Stimulated activated CD8-positive, alpha-beta memory T cell treated with anti-CD3 and anti-CD28 coated beads, Interleukin-15, amount 100 ng/mL, for 1 hour (primary cell): ENCODE measurements at places on chromosomes 2 and 18.

DNA sequence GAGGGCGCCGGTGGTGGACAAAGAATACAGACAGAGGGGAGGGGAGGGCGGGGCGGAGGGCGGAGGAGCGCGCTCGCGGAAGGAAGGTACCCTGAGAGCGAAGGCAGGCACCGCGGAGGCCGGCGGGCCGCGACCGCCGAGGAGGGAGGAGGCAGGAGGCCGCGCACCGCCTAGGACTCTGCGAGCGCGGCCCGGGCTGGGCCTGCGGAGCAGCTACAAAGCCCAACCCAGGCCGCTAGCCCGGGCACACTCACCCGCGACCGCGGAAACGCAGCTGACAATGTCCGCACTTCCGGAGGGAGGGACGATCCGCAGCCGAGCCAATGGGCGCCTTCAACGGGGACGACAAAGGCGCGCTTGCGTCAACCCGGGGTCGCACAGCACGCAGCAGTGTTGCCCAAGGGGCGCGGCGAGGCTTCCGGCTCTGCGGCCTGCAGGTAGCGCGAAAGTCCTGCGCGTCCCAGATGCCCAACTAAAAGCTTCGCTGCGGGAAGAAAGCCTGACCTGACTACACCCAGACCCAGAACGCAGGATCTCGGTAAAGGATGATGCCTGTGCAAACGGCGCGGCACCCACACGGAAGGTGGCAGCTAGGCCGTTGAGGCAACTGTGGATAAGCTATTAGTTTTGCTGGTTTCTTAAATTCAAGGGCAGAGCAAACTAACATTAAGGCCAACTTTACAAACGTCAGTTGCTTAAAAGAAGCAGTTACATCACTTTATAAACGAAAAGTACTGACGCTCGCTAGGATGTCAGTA, at the start of gene C18orf32:
C18orf32 (minus strand) TSS at position 282 of the 758 bp plus-strand sequence. CDS start 3,486 bp downstream, outside the sequence.
- DNase-seq = peak; percentile 89

GRCh38 chr18:63664571-63664970, 2.9 kb upstream of the SERPINB3 start:
- no peak for DNase-seq

- no peak for DNase-seq
Observed at GRCh38 chr2:227228061-227228667, 63.7 kb downstream of the COL4A3 start.

DNA sequence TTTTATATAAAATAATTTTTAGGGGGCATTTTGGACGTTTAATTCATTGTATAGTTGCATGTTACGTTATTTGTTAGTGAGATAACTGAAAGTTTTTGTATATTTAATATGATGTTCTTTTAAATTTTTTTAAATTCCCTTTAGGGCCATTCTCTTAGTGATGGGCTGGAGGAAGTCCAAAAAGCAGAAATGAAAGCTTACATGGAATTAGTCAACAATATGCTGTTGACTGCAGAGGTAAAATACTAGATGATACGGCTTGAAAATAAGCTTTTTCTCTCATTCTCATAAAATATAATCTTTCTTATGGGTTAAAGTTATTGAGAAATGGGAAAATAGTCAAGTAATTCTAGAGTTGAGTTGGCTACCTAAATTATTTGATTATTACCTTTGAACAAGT, 58.9 kb downstream of the MTX2 start:
- no peak for DNase-seq

DNA sequence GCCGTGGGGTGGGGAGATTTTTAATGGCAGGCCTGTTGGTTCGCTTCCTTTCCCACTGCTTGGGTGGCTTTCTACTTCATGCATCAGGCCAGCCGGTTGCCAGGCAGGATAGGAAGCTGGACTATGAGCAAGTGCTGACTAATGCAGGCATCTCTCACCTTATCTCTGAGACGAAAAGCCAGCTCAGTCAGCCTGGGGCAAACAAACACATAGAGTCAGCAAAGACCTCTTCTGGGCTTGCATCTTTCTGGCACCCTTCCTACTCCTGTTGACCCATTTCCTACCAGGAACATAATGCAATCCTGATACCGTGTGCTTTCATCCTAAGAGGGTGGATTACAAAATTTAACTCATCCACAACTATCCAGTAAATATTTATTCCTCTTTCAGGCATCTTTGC, 416.6 kb upstream of the MEX3C start:
- no peak for DNase-seq

DNA sequence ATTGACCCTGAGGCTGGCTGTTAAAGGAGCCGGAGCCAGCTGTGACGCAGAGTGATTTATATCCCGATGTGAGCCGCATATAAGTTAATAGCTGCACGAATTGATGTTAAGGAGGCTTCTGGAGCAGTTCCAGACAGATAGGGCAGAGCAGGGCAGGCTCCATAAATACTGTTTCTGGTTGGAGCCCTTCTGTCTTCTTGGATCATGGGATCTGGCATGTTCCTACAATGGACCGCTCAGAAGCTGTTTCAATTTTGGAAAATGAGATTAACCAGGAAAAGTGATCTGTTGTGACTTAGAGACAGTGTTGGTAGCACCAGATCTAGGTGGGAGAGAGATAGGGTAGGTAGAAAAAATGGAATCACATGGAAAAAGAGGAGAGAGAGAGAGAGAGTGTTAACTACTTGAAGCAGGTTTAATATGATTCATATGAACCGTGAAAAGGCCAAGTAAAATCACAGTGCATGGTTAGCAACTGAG, 4.8 kb upstream of the IGFBP5 start:
- DNase-seq = no peak

- DNase-seq = no peak
Observed at GRCh38 chr2:9010866-9011265, 7.4 kb upstream of the MBOAT2 start.
